ENCODE measurements at places on chromosomes 13 and 19.

DNA sequence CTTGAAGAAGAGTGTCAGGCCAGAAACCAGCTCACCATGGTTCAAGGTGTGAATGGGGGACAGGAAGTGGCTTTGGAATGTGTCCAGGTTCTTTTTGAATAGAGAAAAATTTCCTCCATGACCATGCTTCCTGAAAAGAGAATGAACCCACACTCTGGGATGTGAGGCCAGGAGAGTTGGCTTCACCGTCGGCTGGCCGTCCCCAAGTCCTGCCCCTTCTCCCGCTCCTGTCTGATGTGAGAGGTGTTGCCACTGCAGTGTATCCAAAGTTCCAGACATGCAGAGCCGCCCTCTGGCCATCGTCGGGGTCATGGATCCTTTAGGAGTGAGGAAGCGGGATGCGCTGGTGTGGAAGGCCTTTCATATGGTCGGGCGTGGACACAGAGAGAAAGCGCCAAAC, 101.2 kb downstream of the COL4A2 start:
- DNase-seq, result no peak

GRCh38 chr13:113952983-113953520, 20.8 kb downstream of the C13orf46 start:
- DNase-seq, result no peak

DNA sequence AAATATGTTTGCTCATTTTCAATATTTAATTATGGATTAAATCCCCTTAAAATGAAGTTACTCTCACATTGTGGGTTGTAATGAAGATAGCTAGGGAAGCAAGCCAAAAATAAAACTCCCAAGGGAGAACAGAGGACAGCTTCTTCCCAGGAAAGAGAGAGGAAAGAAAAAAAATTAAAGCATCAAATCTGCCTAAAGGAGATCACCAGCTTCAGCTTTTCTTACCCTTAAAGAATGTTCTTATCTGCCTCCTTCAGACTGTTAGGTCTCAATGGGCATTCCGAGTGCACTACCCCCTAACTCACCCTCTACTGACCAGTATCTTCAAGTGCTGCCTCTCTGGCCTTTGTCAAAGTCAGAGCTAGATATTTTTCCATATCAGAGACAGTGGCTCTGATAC, 55.2 kb downstream of the XPO4 start:
- DNase-seq, result no peak

GRCh38 chr13:112928020-112928971, 40.7 kb upstream of the MCF2L start:
- no peak for DNase-seq

- DNase-seq, result no peak
Measured at GRCh38 chr19:47545061-47545948, 27.6 kb downstream of the ZNF541 start.

DNA sequence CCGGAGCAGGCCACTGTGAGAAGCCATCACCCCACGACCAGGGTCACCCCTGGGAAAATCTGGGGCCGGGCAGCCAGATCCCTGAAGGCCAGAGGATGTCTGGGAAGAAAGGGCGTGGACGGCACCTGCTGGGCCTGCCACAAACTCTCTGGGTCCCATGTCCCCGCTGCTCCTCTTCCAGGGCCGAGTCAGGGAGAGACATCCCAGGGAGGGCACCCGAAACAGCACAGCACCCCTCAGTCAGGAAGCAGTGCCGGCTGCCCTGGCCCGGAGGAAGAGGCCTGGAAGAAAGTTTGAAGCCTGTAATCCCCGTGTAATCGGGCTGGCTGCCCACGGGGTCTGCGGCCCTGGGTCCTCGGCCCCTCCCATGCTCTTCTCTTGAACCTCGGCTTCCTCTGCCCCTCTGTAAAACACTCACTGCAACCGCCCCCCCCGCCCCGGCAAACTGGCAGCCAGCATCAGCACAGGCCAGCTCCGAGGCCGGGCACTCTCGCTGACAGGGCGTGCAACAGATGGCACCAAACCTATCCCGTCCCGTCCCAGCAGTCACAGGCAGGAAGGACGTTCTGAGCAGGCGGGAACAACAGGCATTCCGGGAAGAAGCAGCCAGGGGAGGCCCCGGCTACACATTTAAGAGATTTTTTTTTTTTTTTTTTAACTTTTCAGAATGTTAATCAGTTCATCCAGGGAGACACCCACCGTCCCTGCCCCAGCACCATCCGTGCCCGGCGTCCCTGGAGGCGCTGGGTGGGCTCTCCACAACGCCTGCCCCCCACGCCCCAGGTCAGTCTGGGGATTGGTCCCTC, 1.5 kb downstream of the SBNO2 start:
- no peak for DNase-seq

DNA sequence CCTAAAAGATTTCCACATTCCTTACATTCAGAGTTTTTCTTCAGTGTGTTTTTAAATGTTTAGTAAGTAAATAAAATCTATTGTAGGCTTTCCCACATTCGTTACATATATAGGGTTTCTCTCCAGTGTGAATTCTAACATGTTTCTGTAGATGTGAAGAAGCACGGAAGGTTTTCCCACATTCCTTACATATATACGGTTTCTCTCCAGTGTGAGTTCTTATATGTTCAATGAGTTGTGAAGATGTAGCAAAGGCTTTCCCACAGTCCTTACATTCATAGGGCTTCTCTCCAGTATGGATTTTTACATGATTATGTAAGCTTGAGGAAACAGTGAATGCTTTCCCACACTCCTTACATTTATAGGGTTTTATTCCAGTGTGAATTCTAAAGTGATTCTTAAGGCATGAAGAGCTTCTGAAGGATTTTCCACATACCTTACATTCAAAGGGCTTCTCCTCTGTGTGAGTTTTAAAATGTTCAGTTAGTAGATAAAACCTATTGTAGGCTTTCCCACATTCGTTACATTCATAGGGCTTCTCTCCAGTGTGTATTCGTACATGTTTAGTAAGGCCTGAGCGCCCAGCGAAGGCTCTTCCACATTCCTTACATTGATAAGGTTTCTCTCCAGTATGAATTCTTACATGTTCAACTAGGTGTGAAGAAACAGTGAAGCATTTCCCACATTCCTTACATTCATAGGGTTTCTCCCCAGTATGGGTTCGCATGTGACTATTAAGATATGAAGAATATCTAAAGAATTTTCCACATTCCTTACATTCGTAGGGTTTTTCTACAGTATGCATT, 18.2 kb downstream of the ZNF121 start:
- DNase-seq, result no peak

- DNase-seq, result no peak
Measured at GRCh38 chr19:17796013-17796837, 1.3 kb downstream of the B3GNT3 start.

- peak; percentile 73 for DNase-seq
Measured at GRCh38 chr19:6530386-6531162, at the start of gene TNFSF9. TNFSF9 (plus strand) TSS chr19:6531026; CDS start chr19:6531037, 11 bp downstream.

GRCh38 chr13:22801402-22802003, 379.3 kb upstream of the SGCG start:
- DNase-seq, result no peak

GRCh38 chr13:91397595-91397994, 826 bp upstream of the GPC5 start:
- DNase-seq, result no peak

DNA sequence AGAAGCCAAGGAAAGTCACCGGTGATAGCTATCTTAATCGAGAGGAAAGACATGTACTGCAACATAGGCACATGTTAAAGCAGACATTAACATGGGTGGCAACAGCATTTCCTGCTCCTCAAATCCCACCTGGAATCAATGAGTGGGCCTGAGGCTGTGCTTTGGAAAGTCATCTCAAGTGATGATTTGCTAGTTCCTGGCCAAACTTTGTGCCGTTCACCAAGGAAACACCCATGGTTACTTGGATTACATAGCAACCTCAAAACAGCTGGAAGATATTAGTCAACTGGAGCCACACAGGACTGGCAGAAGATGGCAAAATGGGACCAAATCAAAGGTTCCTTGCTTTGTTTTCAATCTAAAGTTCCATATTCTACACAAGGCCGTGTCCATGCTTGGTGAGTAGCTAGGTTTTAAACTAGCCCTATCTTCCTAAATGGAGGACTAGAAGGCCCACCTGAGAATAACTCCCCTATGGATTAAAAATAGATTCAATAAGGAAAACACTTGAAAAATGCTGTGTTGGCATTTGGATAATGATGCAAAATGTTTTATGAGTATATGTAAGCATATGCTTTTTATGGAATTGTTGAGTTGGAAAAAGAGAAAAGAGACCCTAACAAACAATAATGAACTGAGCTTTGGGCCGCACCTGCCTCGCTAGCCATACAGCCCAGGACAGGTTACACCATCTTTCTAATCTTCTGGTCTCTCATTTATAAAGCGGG, 144.5 kb downstream of the RGCC start:
- no peak for DNase-seq

DNA sequence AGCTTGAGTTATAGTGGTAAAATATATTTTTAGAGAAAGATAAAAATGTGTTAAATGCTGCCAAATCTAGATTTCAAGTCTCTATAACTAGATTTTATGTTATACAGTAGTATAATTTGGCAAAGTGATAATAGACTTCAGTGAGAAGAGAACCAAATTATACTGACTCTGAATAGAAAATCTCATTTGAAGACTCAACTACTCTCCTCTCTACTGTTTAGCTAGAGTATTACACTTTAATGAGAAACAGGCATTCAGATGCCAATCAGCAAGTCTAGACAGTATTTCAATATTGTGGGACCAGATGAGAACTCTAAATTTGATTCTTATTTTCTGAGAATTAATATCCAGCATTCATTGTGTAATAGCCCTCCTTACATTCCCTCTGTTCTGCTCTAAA, 311.2 kb downstream of the SLITRK5 start:
- DNase-seq, result no peak

DNA sequence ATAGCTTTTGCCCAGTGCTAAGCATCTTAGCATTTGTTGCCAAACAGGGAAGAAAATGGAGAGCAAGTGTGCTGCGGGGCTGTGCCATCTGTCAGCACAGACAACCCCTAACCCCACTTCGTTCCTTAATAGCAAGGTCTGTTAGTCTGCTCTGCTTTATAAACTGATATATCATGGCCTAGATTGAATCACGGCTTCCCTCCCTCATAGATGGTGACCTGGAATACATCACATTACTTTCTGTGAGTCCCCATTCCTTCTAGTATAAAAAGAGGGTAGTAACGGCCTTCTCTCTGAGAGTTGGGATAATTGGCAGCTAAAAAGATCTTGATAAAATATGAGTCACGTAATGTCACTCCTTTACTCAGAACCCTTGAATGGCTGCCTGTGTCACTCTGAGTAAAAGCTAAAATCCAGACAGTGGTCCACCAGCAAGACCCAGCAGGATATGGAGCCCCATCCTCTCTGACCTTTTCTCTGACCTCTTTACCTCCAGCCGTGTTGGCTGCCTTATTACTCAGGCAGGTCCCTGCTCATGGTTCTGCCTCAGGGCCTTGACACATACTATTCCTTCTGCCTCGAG, 151.7 kb downstream of the DLEU7 start:
- no peak for DNase-seq

DNA sequence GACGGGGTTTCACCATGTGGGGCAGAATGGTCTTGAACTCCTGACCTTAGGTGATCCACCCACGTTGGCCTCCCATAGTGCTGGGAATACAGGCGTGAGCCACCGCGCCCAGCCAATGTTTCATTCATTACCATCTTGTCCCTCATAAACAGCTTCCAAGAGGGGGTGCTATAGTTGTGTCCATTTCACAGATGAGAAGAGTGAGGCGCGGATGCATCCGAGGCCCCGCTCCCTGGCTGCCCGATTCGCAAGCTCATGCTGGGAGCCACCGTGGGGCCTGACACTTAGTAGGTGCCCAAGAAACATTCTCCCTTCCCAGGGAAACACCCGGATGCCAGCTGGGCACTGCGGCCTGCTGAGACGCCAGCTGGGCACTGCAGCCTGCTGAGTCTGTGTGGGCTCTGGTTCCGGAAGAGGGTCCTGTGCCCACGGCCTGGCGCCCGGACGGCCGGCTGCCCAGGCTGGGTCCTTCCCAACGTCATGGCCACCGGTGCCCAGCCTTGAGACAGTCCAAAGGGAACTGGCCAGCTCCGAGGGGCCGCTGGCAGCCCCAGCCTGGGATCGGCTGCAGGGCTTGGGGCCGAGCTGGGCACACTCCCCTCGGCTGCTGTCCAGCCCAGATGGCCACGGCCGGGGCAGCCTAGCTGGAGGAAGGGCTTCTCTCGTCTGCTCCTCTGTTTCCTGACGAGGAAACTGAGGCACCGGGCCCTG, 54.7 kb downstream of the NFIC start:
- DNase-seq, result no peak

DNA sequence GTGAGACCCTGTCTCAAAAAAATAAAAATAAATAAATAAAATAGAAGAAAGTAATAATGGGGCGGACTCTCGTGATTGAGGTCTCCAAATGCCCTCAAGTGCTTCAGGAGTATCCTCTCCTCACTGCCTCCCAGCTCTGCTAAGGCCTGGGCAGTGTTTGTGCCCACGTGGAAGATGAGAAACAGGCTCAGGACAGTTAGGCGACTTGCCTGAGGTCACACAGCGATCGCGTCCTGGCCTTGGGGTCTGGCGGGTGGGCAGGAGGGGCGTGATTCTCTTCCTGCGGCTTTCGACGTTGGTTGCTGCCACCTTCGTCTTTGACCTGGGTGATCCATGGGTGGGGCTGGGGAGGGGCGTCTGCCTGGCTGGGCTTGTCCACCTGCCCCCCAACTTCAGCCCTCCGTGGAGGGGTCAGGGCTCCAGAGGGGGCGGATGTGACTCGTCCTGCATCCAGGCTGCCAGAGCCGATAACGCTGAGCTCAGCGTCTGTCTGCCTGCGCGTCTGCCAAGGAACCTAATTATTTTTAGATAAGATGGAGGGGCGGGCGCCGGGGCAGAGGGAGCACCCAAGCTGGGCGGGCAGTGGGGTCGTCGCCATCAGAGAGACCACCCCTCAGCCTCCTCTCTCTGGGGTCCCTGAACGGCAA, 56.9 kb downstream of the NFIC start:
- no peak for DNase-seq

DNA sequence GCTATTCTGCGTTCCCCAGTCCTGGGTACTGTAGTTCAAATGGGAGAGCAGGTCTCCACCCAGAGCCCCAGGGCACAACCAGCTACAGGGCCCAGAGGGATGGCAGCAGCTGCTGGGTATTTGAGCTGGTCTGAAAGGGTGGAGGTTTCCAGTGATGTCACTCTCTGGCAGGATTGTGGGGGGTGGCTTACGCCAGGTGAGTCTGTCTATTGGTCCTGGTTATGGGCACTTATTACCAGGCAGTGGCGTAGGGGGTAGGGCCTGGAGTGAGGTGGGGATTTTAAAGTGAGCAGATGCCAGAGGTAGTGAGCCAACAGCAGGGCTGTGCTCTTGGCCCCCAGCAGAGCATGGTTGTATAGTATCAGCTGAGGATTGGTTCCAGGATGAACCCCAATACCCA, 6.2 kb downstream of the RPS19 start:
- no peak for DNase-seq

GRCh38 chr13:22168437-22169190, 497.7 kb downstream of the FGF9 start:
- DNase-seq, result no peak

GRCh38 chr13:41917641-41918040, 43.3 kb downstream of the VWA8 start:
- no peak for DNase-seq

DNA sequence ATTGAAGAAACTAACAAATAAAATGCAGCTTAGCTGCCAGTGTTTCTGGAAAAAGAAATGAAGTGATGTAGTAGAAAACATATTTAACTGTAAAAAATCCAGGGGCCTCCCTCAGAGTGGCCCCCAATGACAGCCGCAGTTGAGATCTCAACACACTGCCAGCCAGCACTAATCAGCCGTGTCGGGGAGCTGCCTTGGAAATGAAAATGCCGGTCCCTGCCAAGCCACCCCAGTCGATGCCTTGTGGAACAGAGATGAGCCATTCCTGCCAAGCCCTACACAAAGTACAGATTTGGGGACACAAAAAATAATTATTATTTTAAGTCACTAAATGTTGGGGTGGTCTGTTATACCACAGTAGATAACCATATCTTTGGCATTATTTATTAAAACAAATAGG, 1342.4 kb downstream of the EFNB2 start:
- no peak for DNase-seq

All from activated T-helper 1 cell treated with anti-CD3 and anti-CD28 coated beads, Interleukin-2, amount 50 U/mL, for 16 hours (primary cell).